ENCODE measurements at places on chromosomes 6 and 20.

DNA sequence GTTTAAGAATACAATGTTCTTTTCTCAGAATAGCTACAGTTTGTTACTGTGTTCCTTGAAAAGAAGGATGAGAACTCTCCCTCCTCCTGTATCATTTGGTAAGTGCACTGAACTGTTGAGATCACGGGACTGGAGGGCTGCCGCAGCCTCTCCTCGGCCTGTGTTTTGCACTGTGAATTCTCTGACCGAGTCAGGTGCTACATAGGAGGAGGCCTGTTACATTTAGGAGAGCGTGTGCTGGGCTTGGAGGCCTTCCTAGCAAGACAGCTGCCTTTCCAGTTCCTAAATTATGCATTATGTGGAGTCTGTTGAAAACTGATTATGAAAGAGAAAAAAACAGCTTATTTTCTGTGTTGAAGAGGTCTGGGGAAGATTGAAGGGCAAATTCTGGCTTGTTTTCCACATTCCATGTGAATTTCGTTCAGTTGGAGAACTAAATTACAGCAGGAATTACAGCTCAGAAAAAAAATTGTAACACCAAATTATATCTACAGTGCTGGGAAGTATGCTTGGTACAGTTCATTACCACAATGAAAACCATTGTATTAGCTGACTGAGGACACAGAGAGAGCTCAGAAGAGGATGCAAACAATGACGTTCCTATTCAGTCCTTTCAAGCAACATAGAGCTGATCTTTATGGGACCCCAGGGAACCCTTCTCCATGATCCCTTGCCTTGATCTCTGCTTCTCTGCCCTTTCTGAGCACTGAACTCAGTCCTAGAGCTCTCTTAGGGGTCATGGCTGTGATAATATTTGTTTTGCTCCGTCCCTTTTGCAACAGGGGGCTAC, 2.8 kb downstream of the TMC2 start:
- DNase-seq, result no peak

GRCh38 chr20:53287357-53288042, 306.1 kb downstream of the ZNF217 start:
- no peak for DNase-seq

DNA sequence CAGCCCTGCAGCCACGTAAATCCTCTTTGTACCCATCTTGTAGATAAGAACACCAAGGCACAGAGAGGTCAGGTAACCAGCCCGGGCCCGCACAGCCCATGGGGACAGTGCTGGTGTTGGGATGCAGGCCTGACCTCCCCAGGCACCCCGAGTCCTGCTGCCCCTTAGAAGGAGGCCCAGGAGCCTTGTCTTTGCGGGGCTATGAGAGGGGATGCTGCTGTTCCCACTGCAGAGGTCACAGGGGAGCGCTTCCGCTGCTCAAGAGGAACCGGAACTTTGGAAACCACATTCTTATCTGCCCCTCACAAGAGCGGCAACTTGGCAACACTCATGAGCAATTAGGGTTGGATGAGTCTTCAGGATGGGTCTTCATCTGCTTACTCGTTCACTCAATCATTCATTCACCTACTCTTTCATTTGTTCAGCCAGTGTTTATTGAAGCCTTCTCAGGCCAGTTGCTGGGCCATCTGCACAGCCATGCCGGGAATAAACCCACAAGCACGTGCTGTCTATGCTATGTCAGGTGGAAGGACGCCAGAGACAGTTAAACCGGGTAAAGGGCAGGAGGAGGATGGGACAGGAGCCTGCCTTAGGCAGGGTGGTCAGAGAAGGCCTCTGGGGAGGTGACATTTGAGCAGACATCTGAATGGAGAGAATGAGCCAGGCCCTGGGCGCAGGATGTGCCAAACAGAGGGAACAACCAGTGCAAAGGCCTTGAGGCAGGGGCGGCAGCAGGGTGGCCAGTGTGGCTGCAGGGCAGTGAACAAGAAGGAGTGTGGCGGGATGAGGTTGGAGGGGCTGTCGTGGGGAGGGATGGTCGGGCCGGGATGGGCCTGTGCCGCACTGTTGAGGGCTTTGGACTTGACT, 60.8 kb downstream of the RBM38 start:
- DNase-seq, result peak; percentile 29

DNA sequence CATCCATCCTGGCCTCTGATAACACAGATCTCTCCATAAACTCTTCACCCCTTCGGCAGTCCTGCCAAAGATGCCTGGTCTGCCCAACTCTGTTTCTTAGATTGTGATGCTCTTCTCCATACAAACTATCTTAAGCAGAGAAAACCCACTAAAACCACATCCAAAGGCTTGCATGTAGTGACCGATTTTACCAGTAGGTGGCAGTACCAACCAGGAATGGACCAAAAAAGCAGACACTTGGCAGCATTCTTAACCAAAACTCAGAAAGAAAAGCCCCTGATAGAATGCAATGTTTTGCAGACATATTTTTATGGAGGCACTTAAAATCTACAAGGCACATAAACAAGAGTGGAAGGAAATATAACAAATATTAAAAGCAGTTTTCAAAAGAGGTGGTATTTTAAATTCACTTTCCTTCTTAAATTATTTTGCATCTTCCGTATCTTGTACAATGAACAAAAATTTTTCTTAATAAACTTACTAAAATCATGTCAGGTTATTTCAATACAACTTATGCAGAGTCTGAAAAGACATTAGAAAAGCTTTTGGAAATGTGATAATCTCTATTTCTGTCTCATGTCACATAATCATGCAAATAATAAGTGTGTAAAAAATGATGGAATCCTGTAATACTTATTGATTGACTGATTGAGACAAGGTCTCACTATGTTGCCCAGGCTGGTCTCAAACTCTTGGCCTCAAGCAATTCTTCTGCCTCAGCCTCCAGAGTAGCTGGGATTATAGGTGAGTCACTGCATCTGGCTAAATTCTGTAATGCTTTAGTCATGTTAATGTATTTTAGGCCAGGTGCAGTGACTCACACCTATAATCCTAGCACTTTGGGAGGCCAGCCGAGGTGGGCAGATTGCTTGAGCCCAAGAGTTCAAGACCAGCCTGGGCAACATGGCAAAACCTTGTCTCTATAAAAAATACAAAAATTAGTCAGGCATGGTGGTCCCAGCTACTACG, 29.4 kb downstream of the LRP11 start:
- peak; percentile 82 for DNase-seq

DNA sequence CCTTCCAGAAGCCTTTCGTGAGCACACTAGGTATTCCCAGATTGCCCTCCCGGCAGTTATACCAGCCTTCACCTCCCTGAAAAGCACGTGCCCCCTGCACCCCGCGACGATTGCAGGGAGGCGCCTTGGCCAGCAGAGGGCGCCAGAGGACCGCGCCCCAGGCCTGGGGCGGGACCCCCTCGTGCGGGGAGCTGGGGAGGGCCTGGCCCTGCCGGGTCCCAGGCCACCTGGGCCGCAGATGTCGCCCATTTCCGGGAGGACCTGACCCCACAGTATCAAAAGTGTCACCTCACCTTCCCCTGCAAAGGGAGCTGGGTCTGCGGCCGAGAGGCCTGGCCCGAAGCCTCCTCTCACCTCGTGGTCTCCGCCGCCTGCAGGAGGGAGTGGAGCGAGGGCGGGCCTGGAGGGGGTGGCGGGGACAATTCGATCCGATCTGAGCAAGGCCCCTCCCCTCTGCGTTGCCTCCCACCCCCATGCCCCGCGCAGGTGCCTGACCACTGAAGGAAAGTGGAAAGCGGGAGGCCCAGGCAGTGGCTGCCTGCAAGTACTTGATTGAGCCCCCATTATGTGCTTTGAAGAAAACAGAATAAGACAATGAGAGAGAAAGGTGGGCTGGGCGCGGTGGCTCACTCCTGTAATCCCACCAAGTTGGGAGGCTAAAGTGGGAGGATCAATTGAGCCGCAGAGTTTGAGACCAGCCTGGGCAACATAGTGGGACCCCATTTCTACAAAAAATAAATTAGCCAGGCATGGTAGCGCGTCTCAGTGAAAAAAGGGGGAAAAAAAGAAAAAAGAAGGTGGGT, 3.5 kb upstream of the SNAI1 start:
- DNase-seq, result peak; percentile 69

- no peak for DNase-seq
Measured at GRCh38 chr6:139926711-139927110, 552.3 kb upstream of the CITED2 start.

DNA sequence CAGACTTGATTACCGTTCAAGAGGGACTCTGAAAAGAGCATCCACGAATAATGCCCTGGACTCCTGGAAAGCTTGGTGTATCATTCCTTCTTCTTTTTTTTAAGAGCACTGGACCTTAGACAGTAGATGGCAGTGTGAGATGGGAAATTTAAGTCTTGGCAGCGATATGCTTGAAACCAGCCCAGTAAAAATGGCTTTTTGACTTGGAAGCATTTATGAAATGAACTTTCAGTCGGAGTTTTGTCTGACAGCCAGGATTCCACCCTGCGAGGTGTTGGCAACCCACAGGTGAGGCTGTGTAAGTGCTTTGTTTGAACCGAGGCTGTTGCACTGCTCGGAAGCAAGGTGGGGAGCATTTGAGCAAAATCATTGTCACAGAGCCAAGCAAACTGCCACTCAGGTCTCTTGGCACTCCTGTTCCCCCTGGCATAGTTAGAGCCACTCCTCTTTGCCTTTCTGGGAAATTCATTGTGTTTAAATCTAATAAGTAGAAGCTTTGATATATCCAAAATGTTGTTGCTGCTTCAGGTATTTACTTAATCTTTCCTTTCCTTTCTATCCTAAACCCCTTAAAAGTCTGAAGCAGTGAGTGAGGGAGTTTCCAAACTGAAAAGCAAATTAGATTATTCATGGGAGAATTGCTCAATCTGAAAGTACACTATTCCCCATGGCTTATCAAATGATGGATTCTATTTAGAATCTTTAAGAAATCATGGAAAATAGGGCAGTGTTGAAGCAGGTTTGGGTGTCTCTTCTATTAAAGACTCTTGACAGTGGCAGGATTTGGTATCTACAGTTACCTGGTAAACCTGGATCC, 272.8 kb upstream of the SLC35B3 start:
- DNase-seq, result no peak

GRCh38 chr6:149985481-149985937, 21.8 kb downstream of the ULBP1 start:
- no peak for DNase-seq

GRCh38 chr6:7978736-7979135, 68.1 kb upstream of the TXNDC5 start:
- DNase-seq, result no peak

- no peak for DNase-seq
Measured at GRCh38 chr20:2212456-2213015, 83.3 kb upstream of the TGM3 start.

DNA sequence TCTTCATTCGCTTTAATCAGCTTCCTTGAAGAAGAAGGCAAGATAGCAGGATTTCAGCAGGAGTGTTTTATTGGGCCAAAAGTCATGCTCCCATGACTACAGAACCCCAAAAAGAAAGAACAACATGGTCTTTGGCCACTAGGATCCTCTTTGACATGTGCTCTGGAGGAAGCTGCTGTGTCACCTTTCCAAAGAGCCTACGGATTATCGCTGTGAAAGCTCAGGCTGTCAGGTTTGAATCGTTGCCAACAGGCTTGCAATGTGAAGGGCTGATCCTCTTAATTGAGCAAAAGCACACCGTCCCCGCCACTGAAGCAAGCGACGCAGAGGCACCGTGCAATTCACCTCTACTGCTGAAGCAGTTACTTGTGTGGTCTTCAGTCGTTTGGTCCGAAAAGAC, 29.0 kb downstream of the MYLIP start:
- DNase-seq, result no peak

DNA sequence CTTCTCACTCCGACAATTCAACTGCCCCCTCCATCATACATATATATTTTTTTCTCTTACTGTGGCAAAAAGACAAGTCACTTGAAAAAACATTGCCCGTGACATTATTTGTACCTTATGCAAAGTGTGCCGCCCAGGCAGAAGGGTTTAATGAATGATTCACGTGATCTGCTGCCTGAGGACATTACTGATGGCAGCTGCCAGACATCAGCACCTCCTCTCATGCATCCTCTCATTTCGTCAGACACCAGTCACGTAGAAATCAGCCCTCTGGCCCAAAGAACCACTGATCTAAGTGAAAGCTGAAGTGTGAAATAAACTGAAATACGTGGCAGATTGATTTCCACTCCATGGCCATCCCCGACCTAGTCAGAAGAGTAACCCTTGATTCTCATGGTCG, 218.8 kb upstream of the PDE10A start:
- no peak for DNase-seq

- DNase-seq, result no peak
Measured at GRCh38 chr6:111551521-111552231, 54.0 kb downstream of the TRAF3IP2 start.

GRCh38 chr6:100554228-100554627, 89.5 kb upstream of the SIM1 start:
- no peak for DNase-seq

DNA sequence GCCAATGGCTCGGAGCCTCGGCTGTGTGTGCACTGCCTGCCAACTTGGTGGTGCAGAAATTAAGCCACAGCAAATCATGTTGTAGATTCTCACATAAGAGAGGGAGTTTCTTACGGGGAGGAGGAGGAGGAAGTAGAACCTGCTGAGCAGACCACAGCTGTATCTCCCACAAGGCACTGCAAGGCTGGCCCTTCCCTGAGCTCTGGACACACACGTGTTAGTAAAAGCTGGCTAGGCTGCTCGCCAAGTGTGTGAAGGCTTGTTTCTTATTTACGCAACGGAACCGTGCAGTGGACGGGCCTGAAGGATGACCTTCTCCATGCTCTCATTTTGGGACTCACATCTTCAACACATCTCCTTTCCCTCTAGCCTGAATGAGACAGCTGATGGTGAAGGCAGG, 15.7 kb upstream of the QKI start:
- DNase-seq, result no peak

GRCh38 chr6:144055121-144055931, 40.0 kb downstream of the SF3B5 start:
- DNase-seq, result peak; percentile 68

Measured in CD4-positive, alpha-beta T cell treated with Interleukin-10 for 1 hour (primary cell).